Cardiac muscle cell (in vitro differentiated cells and primary cell): ENCODE measurements at places on chromosomes 11 and 22.

- no peak overlapping the region for H3K27ac ChIP-seq
- no peak for DNase-seq
- H3K4me1 ChIP-seq, result peaks cover 26% of the 10 kb centered on the region
- no peak overlapping the region for H3K4me3 ChIP-seq
These were observed 52.0 kb downstream of the CADM1 start for GRCh38 chr11:115452241-115452640.

DNA sequence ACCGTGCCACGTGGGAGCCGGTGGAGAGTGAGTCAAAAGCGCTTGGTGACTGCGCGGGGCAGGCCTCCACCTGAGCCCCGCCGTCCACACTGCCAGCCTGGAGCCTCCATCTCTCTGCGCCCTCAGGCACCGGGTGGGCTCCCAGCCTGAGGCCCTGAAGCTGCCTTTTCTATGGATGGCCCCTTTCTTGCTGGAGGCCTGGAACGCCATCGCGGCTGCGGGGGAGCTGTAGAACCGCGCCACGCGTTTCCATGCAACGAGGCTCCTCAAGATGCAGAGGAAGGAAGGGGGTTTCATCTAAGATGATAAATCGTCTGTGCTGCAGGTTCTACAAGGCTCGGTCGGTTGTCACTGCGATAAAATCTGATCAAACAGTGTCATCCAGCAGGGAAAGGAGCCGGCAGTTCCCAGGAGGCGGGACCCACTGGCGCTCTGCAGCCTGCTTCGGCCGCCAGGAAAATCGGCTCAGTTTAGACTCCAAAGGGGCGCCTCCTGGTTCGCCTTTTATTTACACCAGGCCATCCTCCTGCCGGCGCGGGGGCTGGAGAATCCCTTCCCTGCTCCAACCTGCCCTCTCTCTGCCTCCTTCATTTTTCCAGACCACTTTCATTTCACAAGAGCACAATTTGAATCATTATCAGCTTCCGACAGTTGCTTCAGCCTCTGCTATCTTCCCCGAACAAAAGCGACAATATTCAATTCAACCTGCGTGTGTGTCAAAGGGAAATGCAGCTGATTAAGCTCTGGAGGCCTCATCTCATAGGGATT lies 624.4 kb downstream of the BRD1 start:
- DNase-seq, result no peak
- H3K4me3 ChIP-seq, result no peak overlapping the region
- no peaks in the 10 kb centered on the region for H3K36me3 ChIP-seq
- H3K27ac ChIP-seq, result no peak overlapping the region
- H3K27me3 ChIP-seq, result no peaks in the 10 kb centered on the region
- no peaks in the 10 kb centered on the region for H3K4me1 ChIP-seq

DNA sequence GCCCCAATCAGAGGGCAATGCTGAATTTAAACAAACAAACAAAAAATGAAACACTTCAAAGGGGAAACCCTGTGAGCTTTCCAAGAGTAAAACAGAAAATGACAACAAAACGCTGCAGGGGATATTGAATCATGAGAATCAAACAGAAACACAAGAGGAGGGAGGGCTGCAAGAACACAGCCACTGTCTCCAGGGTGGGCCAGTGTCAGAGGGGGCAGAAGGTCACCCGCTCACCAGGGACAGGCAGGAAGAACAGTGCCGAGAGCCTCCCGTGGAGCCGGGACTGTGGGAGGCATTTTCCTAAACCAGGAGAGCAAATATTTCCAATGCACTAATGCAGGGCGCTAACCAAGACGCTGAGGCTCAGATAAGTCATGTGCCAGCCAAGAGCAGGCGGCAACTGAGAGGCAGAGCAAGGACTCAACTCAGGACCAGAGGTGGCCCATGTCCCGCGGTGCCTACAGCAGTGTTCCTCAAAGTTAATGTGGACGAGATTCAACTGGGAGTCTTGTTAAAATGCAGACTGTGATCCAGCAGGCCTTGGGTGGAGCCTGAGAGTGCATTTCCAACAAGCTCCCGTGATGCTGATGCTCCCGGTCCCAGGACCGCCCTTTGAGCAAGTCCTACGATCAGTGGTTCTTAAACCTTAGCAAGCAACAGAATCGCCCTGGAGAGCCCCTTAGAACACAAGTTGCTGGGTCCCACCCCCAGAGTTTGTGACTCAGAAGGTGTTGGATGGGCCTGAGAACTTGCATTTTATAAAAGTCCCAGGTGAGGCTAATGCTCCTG lies 197.2 kb downstream of the TENM4 start:
- no peak overlapping the region for H3K27ac ChIP-seq
- H3K27me3 ChIP-seq, result no peaks in the 10 kb centered on the region
- H3K4me1 ChIP-seq, result peaks cover 3% of the 10 kb centered on the region
- DNase-seq, result no peak
- H3K36me3 ChIP-seq, result no peaks in the 10 kb centered on the region
- H3K4me3 ChIP-seq, result no peak overlapping the region

- no peaks in the 10 kb centered on the region for H3K4me1 ChIP-seq
- no peaks in the 10 kb centered on the region for H3K36me3 ChIP-seq
- no peak overlapping the region for H3K4me3 ChIP-seq
- H3K27me3 ChIP-seq, result no peaks in the 10 kb centered on the region
- H3K27ac ChIP-seq, result no peak overlapping the region
These were observed 22.9 kb upstream of the FGF3 start for GRCh38 chr11:69841859-69842698.

- H3K4me3 ChIP-seq, result no peak overlapping the region
- H3K4me1 ChIP-seq, result no peaks in the 10 kb centered on the region
- no peaks in the 10 kb centered on the region for H3K36me3 ChIP-seq
- no peaks in the 10 kb centered on the region for H3K27me3 ChIP-seq
- no peak overlapping the region for H3K27ac ChIP-seq
- DNase-seq, result no peak
These were observed 51.7 kb upstream of the NUP160 start for GRCh38 chr11:47899801-47900200.
